ENCODE measurements at places on chromosomes 4 and X.

DNA sequence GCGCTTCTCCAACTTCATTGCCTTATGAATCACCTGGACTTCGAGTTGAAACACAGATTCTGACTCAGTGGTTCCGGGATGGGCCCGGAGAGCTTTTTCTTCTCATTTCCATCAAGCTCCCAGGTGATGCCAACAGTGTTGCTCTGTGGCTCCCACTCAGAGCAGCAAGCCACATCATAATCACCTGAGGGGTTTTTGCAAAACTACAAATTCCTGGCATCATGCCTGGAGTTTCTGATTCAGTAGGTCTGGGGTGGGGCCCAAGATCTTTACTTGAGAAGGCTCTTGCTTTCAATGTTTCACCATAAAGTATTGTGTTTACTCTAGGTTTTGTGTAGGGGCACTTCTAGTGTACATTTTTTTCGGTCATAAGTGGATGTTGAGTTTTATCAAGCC lies 7.0 kb downstream of the MTM1 start:
- DNase-seq = peak; percentile 10

DNA sequence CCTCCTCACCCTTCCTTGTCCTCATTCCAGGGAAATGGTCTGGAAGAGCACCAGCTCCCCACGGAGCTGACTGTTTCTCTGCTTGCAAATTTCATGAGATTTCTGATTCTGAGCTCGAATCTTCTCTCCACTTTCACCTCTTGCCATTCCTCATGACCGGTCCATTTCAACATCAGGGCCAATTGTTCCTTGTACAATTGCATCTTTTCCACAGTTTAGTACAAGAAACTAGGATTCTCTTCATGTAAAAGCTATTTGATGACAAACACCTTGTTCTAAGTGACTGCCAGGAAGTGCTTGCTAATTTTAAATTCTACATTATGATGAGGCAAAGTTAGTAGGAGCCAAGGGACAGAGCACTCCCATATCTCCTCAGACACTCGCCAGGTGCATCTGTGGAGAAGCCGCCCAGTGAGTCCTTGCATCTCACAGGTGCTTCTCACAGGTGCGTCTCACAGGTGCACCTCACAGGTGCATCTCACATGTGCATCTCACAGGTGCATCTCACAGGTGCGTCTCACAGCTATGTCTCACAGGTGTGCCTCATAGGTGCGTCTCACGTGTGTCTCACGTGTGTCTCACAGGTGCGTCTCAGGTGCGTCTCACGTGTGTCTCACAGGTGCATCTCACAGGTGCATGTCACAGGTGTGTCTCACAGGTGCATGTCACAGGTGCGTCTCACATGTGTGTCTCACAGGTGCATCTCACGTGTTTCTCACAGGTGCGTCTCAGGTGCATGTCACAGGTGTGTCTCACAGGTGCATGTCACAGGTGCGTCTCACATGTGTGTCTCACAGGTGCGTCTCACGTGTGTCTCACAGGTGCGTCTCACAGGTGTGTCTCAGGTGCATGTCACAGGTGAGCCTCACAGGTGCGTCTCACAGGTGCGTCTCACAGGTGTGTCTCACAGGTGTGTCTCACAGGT lies 3.0 kb upstream of the PDE6B start:
- DNase-seq = no peak

DNA sequence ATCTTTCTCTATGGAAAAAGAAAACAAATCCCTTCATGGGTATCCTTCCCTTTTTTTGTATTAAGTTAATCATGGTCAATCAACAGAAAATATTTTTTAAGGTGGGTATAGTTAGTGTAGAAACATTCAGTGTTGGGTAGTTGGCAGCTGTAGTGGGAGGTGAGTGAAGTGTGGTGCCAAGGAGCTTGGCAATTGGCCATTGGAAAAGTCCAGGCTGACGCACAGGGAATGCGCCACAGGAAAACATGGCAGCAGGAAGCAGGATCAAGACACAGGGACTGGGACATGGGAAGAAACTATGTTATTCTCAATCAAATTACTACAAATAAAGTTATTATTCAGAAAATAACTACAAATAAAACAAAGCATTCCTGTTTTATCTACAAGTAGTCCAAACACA lies 20.0 kb downstream of the PALLD start:
- DNase-seq = no peak

- DNase-seq = no peak
Observed at GRCh38 chr4:170226288-170226687, 136.5 kb upstream of the AADAT start.

- DNase-seq = no peak
Observed at GRCh38 chrX:14496674-14497073, 32.7 kb upstream of the GLRA2 start.

DNA sequence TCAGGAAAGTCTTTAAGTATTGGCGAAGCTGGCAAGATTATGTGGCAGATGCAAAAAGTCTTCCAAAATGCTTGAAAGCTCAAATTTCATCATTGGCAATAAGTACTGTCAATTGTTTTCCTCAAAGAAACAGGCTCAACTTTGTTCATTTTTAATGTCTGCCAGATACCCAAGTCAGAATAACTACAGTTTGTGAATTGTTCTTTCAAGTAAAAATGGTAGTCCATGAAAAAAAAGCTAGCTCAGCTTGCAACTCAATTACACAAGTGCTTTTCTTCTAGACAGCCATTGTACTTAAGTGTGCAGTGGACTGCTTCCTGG lies 70.5 kb downstream of the AFF1 start:
- DNase-seq = no peak

DNA sequence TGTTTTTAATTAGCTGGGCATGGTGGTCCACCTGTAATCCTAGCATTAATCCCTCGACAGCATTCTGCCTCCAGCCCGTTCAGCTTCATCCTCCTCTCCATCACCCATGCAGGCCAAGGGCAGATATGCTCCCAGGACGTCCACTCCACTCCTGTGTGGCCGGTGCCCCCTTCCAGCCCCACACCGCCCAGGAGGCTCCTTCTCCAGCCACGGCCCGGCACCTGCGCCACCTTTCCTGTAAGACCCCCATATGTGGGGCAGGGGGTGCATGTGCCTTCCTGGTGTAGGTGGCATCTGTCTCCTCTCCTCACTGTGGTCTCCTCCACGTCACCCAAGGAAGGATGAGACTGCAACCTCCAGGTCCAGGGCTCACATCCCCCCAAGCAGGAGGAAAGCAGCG lies 57.0 kb upstream of the MXD4 start:
- no peak for DNase-seq

GRCh38 chr4:146063143-146063542 lies 112.4 kb upstream of the LSM6 start:
- peak; percentile 8 for DNase-seq

GRCh38 chr4:146142768-146143167 lies 32.8 kb upstream of the LSM6 start:
- DNase-seq = no peak

GRCh38 chr4:147360301-147360700 lies 120.6 kb upstream of the EDNRA start:
- DNase-seq = peak; percentile 95

DNA sequence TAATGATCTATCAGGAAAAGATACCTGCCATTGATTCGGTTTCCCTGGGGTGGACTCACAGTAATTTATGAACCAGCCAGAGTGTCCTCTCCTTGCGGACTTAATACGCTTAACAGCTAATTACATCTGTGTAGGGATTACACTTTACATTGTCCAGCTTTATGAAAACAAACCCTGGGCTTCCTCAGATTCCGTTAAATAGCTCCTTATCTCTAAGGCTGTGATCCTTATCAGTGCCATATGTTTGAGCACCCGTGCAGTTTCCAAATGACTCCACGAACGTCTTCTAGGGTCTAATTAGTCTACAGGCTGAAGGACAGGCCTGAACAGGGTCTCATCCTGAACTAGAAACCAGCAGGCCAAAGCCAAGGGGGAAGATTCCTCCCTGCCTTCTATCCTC lies 56.9 kb downstream of the KDR start:
- no peak for DNase-seq

DNA sequence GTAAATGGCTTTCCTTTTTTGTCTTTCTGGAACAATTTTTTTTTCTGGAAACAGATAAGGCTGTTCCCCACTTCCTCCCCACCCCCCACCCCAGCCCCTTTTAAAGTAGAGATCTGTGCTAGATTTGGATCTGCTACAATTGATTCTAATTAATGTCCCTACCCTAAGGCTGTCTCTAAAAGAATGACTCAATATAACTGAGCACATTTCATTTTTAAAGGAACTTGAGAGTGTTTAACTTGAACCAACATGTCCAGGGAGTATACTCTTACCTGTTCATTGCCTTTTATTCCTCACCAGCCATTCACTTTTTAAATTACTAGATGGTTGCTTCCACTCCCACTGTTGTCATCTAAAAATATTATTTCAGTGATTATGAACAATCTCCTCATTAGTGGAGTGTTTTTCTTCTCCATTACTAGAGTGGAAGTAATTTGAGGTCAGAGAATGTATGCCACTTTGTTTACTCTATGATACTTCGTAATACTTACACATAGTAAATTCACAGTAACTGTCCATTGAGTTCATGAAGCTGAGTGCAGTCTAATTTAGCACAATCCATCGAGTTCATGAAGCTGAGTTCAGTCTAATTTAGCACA lies 14.1 kb upstream of the CNOT6L start:
- no peak for DNase-seq

DNA sequence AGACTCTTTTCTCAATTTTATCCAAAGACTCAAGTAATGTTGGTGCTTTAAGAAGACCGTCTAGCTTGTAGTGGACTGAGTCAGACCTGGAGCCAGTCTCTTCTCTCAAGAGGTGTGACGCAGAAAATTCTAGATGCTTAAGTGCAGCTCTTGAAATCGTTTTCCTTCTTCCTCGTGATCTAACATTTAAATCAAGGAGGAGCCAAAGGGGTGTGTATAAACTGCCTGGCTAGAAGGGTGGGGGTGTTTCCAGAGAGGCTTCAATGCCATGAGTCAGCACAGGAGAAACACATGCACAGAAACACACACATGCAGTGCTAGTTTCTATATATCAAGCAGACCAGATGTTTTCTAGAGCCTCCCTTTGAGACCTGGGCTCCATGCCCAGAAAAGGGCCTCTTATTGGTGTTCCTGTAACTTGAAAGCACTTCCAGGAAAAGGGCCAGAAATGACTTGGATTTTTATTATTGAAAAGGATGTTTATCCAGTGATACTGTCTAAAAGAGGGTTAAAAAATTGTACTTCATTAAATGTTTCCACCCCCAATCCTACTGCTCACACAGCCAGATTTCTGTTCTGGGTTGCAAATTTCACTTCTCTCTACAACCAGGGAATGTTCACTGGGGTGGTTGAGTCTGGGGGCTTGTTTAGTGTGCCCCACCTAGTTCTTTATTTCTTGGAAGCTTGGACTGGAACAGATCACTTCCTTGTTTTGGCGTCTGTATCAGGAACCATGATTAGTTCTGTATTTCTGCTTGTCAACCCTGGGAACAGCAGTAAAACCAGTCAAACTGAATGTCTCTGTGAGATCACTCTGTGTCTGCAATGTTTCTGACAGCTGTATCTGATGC lies at the start of gene CLIC2:
Gene CLIC2, minus strand, starts transcription at position 129 of the 851 bp plus-strand sequence. CDS start 187 bp downstream, outside the sequence.
- peak; percentile 56 for DNase-seq

- peak; percentile 76 for DNase-seq
Observed at GRCh38 chr4:151415978-151416377, 7.0 kb downstream of the FHIP1A start.

DNA sequence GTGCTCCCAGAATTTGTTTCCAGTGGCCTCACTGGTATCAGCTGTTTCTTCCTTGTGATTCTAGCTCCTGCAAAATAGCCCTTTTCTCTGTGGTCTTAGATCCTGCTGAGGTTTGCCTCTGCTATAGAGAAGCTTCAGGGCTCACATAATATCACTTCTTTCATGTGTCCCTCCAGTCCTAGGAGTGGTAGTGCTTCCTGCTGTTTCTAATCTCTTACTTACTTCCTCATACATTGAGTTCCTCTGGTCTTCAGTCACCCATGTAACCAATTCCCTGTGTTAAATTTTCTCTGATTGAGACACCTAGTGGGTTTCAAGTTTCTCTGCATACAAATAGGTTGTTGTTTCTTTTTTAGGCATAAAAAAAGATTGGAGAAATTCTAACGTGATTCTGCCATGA lies 1567.9 kb downstream of the ARAP2 start:
- DNase-seq = no peak

DNA sequence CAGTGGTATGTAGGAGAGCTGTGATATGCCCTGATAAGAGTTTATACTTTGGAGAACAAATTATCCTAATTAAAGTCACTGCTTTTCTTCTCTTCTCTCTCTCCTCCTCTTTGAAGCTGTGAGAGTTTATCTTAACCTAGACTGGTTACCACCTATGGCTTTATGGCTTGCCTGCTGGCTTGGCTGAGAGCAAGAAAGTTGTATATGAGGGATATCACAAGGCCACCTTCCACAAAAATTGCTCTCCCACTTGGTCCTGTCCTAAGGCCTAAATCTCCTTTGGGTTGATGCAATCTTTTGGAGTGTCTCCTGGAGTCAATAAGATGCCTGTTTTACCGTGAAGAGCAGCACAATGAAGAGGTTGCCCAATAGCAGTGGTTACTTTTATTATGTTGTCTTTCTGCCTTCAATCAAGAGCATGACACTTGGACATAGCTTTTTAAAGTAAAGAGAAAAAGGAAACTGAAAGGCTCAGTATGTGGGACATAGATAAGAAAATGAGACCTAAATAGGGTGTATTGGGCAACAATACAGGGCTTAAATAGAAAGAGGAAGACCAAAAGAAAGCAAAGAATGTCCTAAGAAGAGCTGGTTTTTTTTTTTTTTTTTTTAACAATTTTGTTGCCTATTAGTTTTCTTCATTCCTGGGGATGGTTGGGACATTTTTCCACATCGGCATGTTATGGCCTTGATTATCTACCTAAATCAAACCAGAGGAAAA lies 9.2 kb downstream of the GUCY1A1 start:
- DNase-seq = no peak

GRCh38 chrX:861921-862320 lies 231.3 kb downstream of the SHOX start:
- DNase-seq = no peak
